Stimulated activated CD8-positive, alpha-beta memory T cell treated with anti-CD3 and anti-CD28 coated beads, Interleukin-15, amount 100 ng/mL, for 48 hours (primary cell): ENCODE measurements at places on chromosomes 3 and 15.

DNA sequence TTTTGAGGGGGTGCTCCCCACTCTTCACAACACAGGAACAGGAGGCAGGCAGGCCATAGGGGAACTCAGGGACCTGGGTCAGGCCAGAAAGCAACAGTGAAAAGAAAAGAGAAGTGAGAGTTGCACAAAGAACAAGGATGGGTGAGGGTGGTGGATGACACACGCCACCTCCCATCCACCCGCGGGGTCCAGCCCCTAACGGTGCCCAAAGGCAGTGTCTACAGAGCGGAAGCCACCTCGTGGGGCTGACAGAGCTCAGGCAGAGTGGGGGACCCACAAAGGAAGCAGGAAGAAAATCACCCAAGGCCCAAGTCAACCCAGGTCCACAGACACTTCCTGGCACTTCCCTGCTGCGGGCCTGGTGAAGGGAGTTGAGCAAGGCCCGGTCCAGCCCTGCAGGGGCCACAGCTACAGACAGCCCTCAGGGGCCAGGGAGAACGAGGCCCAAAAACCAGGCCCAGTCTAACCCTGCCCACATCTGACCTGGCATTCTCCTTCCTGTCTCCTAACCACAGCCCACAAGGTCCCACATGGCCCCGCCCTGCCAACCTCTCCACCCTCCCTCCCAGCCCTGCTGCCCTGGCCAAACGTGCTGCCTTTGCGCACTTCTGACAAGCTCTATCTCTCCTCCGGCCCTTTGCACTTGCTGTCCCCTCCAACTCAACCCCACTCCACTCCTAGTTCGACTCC, 5.9 kb downstream of the NUP210 start:
- peak; percentile 60 for DNase-seq

GRCh38 chr3:155190691-155191090, 102.8 kb downstream of the STRIT1 start:
- DNase-seq = no peak

- DNase-seq = no peak
Observed at GRCh38 chr3:43689766-43690399, 855 bp upstream of the ABHD5 start.

GRCh38 chr3:66554178-66554577, 53.4 kb upstream of the LRIG1 start:
- no peak for DNase-seq

GRCh38 chr3:116020989-116021388, 397.7 kb downstream of the GAP43 start:
- no peak for DNase-seq

- no peak for DNase-seq
Observed at GRCh38 chr3:99803297-99803696, 14.4 kb upstream of the CMSS1 start.

DNA sequence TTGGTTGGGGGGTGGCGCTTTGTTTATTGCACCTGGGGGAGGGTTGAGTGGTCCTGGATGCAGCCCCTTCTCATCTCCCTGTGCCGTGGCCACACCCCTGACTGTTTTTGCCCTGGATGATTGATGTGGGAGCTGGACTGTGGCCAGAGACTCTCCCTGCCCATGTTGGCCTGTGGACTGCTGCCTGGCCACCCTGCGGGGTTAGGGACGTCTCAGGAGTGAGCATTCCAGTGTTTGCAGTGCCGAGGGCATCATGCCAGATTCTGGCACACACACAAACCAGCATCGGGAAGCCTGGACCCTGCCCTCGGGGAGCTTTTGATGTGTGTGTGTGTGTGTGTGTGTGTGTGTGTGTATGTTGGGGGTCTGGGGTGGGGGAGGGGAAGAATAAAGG, 15.8 kb downstream of the APBA2 start:
- DNase-seq = no peak

GRCh38 chr3:148643389-148643840, 54.3 kb upstream of the AGTR1 start:
- DNase-seq = no peak

DNA sequence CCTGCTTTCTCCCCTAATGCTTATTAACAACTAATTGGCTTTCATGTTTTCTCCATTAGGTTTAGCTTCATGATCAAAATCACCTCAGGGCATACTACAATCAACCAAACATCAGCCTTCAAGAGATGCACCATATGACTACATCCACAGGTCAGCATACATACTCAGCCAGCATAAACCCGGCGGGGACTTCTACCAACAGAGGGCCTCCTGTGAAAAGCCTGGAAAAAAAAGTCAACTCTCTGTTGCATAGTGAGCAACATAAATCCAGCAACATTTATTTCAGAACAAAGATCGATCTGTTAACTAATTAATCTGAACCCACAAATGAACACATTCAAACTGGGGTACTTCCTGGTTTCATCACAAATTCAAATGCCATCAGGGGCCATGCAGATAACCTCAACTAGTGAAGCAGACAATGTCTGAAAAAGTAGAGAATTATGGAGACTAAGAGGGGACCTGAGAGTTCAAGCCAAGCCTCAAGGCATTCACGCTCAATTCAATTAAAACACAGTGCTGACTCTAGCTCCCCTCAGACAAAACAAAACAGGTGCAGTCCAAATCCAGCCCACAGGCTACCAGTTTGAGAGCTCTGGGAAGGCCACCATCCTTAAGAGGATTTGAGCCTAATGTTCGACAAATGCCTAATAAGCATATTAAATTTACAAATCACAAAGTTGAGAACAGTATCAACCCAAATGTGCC, 124.5 kb downstream of the MAGI1 start:
- no peak for DNase-seq

DNA sequence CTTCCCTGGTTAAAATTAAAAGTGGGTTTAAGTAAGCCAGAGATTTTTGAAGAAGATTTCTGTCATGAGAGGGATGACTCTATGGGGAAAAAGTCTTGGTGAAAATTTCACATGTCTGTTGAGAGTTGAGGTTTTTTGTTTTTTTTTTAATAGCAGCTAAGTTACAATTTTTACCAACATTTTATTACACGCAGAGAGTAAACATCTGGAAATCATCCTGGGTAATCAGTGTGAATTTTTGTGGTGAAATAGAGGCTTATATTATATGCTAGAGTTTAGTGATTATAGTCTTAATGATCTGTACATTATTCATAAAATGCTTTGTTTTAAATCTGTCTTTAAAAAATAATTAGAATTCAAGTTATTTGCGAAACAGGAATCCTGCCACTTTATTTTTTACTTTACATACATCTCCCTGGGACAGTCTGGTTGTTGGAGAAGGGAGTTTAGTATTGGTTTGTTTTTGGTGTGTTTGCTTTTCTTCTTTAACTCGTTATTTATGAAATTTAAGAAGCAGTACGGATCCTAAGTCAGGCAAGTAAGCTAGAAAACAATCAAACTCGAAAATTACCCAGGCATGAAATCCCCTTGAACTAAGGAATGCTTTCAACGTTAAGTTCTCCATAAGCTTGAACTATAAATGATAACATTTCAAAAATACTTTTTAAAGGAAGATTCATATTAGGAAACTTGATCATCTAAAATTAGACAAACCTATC, 143.4 kb upstream of the TSC22D2 start:
- no peak for DNase-seq

DNA sequence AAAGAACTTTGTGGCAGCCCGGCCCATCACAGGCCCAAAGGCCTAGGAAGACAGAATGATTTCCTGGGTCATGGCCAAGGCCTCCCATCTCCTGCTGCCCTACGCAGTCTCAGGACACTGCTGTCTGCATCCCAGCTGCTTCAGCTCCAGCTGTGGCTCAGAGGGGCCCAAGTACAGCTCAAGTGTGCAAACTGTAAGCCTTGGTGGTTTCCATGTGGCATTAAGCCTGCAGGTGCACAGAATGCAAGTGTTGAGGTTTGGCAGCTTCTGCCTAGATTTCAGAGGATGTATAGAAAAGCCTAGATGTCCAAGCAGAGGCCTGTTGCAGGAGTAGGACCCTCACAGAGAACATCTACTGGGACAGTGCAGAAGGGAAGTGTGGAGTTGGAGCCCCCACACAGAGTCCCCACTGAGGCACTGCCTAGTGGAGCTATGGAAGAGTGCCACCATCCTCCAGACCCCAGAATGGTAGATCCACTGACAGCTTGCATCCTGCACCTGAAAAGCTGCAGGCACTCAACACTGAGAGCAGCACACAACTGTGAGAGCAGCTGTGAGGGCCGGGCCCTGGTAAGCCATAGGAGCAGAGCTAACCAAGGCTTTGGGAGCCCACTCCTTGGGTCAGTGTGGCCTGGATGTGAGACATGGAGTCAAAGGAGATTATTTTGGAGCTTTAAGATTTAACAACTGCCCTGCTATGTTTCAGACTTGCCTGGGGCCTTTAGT, 208.2 kb upstream of the CMC1 start:
- DNase-seq = no peak

GRCh38 chr3:14775011-14775410, 43.8 kb upstream of the FGD5 start:
- DNase-seq = no peak

- no peak for DNase-seq
Observed at GRCh38 chr15:37099319-37100108, 835 bp downstream of the MEIS2 start.

- peak; percentile 30 for DNase-seq
Observed at GRCh38 chr3:71063773-71064290, 519.7 kb downstream of the FOXP1 start.

GRCh38 chr15:98758224-98758623, 109.9 kb downstream of the IGF1R start:
- no peak for DNase-seq

DNA sequence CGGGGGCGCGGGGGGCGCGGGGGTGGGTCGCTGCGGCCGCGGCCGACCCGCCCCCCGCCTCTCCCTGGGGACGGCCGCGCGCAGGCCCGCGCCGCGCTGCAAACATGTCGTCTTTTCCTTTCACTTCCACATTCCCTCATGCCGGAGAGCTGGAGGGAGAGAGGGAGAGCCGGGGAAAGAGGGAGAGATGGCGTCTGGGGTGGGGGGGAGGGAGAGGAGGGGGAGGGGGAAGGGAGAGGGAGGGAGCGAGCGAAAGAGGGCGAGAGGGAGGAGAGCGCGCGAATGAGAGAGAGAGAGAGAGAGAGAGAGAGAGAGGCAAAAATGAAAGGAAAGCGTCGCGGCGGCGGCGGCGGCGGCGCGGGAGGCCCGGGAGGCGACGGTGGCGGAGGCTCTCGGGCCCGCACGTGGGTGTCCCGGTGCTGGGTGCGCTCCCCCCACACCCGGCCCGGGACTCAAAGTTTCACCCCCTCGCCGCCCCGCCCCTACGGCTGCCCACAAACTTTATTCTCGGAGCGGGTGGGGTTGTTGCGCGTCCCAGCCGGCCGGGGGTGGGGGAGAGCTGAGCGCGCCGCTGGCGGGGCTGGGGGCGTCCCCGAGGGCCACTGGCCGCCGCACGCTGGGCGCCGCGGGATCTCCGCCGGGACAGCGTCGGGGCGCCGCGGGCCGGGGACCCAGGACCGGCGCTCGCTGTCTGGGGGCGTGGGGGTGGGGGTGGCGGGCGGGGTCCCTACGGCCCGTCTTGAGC, 731 bp downstream of the ZNF710 start:
- DNase-seq = peak; percentile 44

DNA sequence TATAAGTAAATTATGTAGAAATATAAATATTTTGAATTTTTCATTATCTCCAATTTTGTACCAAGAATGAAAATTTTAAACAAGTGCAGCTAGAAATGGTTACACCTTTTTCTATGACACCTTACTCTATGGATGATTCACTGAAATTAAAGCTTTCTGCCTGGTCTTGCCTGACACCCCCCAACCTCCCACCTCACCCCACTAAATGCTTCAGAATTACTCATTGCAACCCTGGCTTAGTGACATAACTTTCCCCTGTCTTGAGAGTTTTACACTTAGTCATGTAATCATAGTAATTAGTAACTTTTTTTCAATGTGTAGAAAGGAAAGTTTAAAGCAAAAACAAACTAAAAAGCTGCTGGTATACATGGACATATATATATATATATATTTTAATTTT, 42.0 kb upstream of the MEIS2 start:
- no peak for DNase-seq

- DNase-seq = no peak
Observed at GRCh38 chr3:42276141-42277132, 10.5 kb upstream of the CCK start.

DNA sequence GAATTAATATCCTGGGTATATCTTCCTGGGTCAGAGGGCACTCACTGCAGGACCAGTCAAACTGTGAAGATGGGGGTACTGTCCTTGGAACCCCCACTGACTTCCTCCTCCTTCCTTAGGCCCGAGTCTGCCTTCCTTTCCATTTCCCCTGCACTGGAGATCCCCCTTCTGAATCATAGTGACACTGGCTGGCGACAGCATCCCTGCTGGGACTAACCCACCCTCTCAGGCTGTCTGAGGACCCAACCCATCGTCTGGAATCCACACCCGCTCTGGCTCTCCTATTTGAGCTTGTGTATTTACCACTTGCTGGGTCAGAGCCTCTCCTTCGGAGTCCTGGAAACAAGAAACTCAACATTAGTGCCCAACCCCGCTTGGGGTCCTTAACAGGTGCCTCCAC, 21.2 kb downstream of the TMEM40 start:
- no peak for DNase-seq

GRCh38 chr15:35374661-35375060, 171.3 kb downstream of the DPH6 start:
- DNase-seq = no peak

DNA sequence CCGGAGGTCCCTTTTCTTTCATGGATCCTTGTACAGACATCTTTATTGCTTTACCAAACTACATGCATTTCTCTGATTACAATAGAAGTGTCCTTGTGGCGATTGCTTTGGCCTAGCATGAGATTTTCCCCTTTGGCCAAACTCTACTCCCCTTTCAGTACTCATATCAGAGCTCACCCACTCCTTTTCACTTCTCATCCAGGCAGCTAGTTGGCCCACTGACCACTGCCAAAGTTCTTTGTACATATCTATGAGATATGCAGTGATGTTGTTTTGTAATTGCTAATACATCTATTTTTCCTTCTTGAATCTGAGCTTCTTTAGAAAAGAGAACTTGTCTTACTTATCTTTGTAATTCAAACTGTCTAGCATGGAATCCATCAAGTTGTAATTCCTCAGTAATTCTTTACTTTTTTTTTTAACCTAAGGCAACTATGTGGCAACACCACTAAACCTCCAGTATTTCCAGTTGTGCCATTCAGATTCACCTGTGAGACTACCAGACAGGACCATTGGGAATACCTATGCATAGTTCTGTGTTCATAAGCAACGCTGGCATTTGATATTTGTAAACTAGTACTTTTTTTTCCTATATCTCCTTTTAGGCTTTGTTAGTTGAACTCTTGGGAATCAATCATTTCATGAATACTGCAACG, 39.2 kb downstream of the AADACL2 start:
- no peak for DNase-seq

GRCh38 chr15:71103102-71103676, 12.1 kb upstream of the THSD4 start:
- DNase-seq = no peak

- DNase-seq = no peak
Observed at GRCh38 chr3:129687586-129688125, 81.2 kb upstream of the PLXND1 start.

- no peak for DNase-seq
Observed at GRCh38 chr3:133963657-133964396, 65.9 kb downstream of the SLCO2A1 start.

GRCh38 chr3:76495216-76495615, 544.7 kb upstream of the ROBO2 start:
- DNase-seq = no peak
